Ascending aorta (tissue), 2 donors: ENCODE measurements at places on chromosomes 7 and 10.

- no peak for DNase-seq
Measured at GRCh38 chr7:145718129-145718528, 398.5 kb upstream of the CNTNAP2 start.

GRCh38 chr10:47450442-47450841 is 33.5 kb downstream of the ANXA8 start:
- no peak for DNase-seq

DNA sequence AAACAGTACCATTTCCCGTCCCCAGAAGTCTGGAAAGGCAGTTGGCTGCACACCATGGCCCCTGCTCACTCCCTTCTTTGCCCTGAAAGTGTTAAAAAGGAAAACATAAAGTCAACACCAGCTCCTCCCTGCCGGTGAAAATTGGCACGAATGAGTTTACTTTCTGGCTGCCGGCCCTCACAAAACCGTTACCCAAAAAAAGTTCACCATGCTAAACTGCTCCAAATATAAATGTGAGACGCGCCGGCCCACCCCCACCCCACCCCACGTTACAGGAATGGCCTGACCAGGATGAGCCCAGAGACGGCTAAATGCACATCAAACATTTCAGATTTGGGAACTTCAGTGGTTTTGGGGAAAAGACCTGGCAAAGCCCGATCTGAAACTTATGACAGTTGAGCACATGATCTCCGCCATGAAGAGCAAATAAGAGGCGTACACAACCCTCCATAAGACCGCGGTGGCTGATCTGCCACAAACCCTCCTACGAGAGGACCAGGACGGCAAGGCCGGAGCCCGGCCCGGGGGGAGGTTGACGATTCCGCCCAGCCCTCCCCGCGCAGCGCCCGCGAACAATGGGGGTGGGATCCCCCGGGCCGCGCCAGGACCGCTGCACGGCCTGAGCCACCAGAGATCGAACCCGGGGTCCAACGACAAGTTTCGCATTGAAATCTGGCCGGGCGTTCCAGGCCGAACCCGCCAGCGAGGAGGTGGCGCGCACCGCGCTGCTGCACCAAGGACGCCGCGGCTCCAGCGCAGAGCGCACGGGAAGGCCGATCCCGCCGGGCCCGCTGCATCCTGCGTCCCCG is 952 bp downstream of the DIP2C start:
- no peak for DNase-seq

- no peak for DNase-seq
Measured at GRCh38 chr7:91767820-91768219, 112.7 kb downstream of the MTERF1 start.

GRCh38 chr10:28669227-28670173 is 7.8 kb upstream of the BAMBI start:
- no peak for DNase-seq

DNA sequence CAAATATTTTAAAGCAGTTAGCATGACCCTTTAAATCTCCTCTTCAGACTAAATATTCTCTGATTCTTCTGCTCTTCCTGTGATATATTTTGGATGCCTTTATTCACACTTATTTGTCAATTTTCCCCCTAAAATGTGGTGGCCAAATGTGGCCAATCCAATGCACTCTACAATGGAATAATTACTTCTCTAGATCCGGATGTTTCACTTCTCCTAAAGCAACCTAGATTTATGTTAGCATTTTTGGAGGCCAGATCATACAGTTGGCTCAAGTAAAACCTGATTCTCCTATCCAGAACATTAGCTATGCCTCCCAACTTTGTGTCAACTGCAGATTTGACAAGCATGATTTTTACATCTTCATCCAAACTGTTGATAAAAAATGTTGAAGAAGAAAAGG is 153.7 kb downstream of the CREB5 start:
- DNase-seq: no peak

DNA sequence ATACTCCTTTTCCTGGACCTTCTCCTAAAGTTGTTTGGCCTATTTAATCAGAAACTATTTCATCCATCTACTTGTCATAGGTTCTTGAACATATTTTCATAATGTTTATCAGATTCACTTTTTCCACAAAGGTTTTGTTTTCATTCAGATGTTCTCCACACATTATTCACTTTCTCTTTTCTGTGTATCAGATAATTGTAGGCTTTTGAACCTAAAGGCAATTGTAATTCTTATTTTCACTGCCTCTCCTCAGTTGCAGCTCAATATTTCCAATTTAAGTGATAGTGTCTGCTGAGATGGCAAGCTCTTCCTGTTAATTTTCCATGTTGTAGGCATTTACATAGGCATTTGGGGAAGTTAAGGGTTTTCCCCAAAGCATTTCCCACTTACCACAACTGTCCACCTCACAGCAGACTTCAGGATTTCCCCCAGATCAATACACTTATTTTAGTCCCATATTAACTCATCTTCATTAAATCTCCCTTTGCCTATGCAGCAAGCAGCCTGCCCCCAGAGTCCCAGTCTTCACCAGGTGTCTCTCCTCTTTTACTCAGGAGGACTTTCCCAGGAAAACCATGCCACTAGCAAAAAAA is 12.3 kb upstream of the IKZF1 start:
- no peak for DNase-seq

DNA sequence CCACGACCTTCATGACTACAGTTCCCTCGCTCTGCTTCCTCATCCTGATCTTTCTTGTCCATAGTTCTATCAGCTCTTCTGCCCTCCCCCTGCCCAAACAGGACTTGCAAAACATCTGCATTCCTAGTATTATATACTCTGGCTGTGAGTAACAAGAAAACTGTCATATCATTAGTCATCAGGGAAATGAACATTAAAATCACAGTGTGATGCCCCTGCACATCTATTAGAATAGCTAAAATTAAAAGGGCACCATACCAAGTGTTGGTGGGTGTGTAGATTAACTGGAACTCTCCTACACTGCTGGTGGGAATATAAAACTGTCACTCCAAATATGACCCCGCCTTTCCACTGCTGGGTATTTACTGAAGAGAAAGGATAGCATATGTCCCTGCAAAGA is 141.8 kb downstream of the C7orf25 start:
- no peak for DNase-seq

- DNase-seq: no peak
Measured at GRCh38 chr10:132208462-132209050, 21.8 kb downstream of the DPYSL4 start.

GRCh38 chr7:151863386-151864079 is 13.4 kb downstream of the PRKAG2 start:
- DNase-seq: no peak

- DNase-seq: no peak
Measured at GRCh38 chr10:113753020-113753692, 1.7 kb downstream of the PLEKHS1 start.

DNA sequence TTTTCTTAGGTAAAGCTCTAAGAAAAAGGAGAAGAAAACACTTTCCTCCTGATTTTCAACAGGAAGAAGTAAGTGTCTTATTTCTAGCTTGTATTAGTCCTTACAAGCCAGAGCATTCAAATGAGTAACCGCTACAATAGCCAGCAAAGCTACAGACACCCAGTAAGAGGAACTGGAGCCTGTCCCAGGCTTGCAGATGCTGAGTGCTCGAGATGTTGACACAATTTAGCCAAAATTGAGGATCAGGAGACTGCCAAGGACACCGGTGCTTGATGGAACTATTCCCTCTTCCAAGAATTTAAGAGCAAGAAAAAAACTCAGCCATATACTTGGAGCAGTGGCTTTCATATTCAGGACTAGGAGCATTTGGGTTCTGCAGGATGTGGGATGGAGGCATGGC is 149.3 kb upstream of the DPP6 start:
- DNase-seq: no peak

DNA sequence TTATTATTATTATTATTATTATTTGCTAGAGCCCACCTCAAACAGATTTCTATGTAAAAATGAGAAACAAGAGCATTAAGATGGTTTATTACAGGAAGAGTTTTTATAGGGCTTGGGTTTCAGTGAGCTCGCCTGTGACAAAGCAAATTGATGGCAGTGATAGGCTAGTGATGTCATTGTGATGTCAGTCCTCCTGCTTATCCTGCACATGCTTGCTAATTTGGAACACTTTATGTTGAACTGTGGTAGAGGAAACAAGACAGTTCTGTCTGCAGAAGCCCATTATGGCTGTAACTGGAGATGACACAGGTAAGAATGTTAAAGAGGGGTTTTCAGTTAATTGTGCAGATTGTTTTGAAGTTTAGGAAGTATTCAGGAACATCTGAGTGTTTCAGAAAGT is 68.3 kb downstream of the CREM start:
- no peak for DNase-seq
